ENCODE measurements at places on chromosomes 7 and 10.

DNA sequence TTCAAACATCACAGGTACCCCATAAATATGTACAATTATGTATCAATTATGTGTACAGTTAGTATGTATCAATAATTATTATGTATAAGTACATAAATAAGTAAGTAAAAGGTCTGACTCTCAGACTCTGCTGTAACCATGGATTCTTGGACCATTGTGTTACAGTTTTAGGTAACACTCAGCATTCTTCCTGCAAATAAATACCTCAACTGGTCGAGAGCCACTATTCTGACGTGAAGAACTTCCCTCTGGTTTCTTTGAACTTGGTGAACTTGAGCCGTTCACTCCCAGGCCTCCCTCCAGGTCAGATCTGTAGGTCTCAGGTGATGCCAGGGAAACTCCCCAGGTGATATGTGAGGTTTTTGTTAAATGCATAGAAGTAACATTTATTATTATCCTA lies 191.8 kb upstream of the PLXNA4 start:
- DNase-seq = no peak

GRCh38 chr10:118720685-118721538 lies 33.9 kb downstream of the CACUL1 start:
- no peak for DNase-seq

DNA sequence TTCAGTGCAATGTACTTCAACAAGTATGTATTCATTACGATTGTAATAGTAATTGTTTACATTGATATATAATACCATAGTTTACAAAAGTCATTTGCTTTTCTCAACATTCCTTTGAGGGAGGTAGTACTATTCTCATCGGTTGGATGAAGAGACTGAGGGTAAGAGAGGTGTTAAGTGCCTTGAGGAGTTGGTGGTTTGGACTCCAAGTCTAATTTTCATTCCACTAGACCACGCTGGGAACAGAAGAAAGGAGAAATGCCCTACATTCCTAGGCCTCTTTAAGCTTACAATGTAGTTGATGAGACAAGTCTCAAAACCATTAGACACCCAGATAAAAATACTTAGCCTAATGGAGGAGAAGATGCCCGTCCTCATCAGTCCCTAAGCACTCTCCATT lies 28.6 kb downstream of the CDK1 start:
- no peak for DNase-seq

GRCh38 chr10:49123981-49124950 lies 8.9 kb upstream of the VSTM4 start:
- no peak for DNase-seq

DNA sequence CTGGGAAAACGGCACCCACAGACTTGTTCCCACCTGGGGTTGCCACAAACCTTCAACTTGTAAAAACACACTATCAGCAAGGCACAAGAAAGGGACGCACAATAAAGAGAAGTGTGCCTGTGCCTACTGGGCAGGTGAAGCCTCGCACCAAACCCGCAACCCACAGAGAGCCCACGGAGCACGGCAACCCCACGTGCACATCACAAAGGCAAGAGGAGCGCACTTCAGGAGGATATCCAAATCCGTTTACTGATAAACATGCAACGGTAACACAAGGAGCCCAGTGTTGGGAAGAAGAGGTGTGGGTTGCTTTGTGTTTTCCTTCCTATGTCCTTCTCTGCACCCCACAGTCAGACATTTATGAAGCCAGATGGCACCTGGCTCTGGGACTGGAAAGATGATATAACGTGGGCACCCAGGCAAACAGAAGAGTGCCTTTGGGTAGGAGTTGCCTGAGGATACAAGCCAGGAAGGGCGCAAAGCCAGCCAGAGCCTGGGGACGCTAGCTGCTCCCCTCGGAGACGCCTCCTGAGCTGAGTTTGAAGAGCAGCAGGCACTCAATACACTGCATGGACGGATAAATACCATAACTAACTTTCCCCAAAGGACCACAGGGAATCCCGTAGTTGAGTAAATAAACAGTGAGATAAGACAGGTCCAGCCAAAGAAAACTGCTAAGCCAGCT lies 41.6 kb downstream of the TCERG1L start:
- no peak for DNase-seq

DNA sequence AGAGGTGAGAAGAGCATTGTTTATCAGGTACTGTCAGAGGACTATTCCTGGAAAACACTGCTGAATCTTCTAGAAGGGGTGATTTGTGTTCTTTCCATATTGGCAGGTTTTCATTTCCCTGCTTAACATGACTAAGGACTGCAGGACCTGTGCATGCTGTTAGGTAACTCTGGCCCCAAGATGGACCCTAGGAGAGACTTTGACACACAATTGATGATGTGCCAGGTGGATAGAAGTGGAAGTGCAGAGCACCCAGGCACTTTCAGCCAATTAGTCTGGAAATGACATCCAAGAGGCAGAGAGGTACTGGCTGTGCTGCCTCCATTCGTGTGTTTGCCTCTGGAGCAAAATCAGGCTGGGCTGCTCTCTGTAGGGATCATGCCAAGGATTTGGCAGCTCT lies 496.3 kb upstream of the GALNT17 start:
- DNase-seq = no peak

- no peak for DNase-seq
These were observed 204.7 kb downstream of the DNAJB6 start for GRCh38 chr7:157541295-157542067.
